ENCODE measurements at places on chromosomes 5 and 9.

- no peak for DNase-seq
These were observed 427.1 kb downstream of the PRELID2 start for GRCh38 chr5:145408048-145408341.

DNA sequence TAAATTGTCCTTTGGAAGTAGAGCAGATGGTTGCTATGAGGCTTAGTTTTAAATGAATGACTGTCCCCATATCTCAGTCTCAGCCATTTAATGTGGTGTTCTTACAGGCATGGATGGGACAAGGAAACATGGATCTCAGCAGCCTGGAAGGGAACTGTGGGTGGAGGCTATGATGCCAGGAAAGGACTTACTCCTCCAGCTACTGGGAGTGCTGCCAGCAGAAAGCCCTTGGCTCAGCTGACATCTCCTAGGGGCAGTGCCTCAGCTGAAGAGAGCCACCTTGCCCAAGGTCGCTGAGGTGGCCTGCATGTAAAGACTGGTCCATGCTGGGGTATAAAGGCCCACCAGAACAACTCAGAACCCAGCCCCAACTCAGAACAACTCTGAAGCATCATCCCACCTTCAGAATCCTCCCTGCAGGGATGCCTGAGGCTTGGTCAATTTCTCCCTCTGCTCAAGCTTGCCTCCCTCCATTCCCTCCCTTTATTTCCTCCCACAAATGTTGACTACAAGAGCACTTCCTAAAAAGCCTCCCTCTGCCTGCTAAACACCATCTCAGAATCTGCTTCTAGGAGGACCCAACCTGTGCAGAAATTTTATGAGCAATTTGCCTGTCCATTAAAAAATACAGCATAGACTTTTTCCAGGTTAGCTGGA lies 1.8 kb upstream of the PDE8B start:
- no peak for DNase-seq

DNA sequence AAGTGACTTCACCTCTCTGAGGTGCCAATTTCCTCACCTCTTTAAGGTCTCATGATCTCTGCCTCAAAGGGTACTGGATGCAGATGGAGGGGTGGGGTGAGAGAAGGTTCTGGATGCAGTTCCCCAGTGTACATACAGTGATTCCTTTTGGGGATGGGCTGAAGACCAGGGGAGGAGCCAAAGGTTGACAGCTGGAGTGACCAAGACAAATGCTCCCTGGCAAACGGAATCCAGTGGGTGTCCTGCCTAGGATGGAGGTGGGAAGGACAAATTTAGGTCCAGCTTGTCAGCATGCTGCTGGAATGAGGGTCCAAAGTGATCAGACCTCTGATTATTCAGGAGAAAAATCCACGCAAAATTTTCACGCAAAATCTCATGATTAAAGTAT lies 7.3 kb upstream of the LMX1B start:
- no peak for DNase-seq

GRCh38 chr5:5381310-5381913 lies 41.1 kb upstream of the ICE1 start:
- no peak for DNase-seq

- no peak for DNase-seq
These were observed 112.2 kb downstream of the MARCHF11 start for GRCh38 chr5:16067415-16067814.

DNA sequence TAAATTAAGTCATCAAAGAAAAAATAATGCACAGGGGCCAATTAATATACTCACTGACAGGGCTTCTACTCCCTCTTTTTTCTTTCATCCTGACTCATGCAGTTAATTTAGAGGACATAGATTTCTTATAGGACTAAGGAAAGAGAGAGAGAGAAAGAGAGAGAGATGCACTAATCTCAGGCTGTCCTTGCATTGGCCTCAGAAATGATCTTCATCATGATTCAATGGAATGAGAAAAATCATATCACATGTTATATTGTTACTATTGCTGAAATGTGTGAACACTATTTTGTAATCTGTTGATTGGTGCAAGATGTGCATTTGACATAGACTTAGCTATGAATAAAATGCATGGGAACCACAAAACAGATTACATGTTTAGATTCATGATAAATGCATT lies 608.3 kb upstream of the NUDT12 start:
- no peak for DNase-seq

DNA sequence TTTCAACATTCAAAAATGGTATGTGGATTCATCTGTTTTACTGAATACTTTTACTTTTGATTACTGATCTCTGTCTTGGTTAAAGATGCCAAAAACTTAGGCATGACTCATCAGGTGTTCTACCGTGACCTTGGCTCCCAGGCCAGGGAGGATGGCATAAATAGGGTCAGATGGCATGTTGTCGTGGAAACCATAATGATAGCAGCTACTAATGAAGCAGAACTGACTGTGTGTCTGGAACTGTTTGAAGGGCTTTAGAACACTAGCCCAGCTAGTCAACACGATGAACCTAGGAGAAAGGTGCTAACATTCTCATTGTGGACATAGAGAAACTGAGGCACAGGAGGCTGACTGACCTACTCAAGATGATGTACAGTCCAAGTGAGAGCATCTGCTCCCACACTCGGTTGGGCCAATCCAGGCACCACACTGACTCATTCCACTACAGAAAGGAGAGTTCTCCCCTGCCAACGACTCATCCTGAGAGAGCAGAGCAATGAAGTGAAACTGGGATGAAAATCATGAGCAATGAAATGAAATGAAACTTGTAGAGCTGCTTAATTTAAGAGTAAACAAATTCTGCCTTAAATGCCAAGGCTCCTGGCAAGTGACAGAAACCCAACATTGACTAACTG lies 116.0 kb downstream of the TENT4A start:
- no peak for DNase-seq

Data from amniotic stem cell (primary cell).